ENCODE measurements at places on chromosomes 5 and 9. TPM values are rescaled to one million over a fixed set of nuclear protein-coding genes. Genes with fewer than 3 reads are reported as not detected.

Gene RAB3C
- total RNA-seq, result not detected

Gene MARCOL
- total RNA-seq, result not detected

Gene LRRC8A
- total RNA-seq, result 13.2 TPM

Gene MYMK
- total RNA-seq, result not detected

Gene SH3RF2
- not detected for total RNA-seq
